ENCODE measurements at places on chromosomes 16 and 17.

DNA sequence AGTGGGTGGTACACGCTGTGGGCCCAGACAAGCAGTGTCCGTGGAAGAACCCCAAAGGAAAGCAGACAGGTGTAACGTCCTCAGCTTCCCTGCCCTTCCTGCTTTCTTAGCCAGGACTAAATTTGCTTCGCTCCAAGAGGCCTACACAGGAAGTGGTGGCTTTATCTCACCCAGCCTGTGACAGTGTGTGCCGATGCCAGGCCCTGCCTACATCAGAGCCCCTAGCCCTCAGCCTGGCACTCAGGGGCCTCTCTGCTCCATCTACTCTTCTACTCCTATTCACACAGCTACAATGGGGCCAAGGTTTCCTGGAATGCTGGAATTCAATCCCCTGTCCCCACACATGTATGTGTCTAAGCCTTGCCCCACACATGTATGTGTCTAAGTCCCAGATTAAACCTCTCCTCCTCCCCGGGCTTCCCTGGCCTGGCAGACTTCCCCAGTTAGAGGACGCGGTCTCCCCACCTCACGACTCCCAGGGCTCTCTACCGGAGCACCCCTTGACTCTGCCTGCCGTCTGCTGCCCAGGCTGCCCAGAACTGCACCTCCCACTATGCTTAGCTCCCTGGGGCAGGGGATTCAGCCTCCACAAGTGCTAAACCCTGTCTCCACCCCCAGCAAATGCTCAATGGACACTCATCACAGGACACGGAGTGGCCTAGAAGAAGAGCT, 8.2 kb downstream of the PGAP3 start:
- DNase-seq = no peak

DNA sequence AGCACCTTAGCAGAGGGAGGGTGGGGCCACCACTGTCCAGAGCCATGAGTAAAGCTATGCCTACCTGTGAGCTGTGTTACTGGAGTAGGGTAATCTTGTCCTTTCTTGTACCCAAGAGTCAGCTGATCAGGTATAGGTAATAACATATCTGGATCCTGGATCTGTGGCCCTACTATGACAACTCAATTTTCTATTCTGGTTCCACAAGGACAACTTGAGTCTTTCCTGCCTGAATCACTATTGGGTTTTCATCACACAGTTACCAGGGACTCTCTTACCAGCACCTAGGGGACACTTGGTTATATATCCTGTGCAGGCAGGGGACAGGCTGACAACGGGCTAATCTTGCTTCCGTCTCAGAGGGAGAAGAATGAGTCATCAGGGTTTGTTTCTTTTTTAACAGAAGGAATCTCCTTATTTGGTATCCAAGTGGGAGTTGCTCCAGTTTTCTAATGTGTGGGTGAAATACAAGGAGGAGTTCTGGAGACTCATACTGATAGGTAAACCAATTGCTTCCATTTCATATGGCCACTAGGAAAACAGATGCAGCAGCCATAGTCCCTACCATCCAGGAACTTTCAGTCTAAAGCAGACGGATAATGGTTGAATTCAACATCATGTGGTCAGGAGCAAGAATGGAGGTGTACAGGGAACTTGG, 6.8 kb downstream of the ZNF267 start:
- DNase-seq = peak; percentile 46

DNA sequence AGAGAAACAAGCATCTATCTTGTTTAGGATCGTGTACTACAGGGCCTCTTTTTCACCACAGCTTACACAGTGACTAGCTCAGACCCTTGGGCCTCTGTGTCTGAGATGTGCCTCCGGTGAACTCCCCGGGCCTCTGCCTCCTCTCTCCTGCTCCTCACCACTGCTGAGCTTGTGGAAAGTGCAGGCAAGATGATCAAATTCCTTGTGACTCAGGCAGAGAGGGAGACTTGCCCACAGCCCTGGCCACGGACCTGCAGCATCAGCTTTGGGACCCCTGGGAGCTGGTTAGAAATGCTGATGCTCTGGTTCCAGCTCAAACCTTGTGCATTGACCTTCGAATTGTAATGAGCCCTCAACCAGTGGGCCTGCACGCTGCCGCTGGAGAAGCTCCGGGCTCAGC, 79.8 kb downstream of the ZDHHC7 start:
- DNase-seq = no peak

DNA sequence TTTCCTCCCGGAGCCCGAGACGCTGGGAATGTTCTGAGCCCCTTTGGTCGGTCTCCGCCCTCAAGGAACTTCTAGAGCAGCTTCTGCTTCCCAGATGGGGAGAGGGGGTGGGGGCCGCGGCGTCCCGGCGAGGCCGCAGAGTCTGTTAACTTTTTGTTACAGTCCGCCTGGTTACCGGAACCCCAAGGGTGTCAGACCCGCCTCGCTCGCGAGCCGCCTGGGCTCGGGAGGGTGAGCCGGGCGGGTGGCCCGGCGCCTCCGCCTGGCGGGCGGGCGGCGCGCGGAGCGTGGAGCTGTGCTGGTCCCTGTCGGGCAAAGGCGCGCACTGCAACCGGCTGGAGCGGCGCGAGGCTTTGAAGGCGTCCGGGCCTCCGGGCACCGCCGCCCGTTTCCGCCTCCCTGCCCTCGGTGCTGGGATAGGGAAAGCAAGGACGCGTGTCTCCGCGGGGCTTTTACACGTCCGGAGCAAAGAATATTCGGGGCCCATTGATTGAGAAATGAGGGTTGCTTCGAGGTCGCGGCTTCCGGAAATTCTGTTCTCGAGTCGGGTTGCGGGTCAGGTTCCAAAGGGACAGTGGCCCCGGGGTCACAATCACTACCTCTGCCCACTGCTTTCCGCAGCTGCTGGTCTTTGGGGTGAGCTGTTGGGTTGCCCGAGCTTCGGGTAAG, 1.7 kb downstream of the HS3ST3B1 start:
- DNase-seq = peak; percentile 83

DNA sequence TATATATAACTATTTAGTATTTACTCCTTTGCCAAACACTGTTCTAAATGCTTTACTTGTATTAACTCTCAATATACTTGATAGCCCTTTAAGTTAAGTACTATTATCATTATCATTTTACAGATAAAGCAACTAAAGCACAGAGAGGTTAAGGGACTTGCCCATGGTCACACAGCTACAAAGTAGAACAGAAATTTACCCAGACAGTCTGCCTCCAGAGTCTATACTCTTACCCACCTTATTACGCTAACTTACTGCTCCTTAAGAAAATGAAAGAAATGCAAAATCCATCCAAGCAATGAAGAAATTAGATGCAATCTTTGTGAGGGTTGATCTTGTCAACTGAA, 25.4 kb upstream of the B4GALNT2 start:
- no peak for DNase-seq

DNA sequence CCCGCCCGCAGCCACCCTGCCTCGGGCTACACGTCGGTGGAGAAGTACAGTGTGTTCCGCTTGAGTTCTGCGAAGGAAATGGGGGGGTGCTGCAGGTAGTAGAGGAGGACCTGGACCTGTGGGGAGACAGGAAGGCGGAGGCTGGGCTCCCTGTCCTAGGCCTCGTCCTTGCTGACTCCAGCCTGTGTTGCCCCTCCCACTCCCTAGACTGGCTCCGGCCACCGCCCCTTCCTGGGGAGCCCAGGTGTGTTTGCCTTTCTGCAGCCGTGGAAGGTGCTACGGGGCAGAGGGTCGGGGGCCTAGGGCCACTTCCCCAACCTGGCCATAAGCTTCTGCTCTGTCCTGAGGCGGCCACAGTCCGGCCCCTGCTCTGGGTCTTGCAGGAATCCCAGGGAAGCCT, 9.1 kb downstream of the TIMM22 start:
- no peak for DNase-seq
